AG04449 (cell line): ENCODE measurements at places on chromosomes 4 and X.

- DNase-seq = no peak
Measured at GRCh38 chrX:110418316-110419235, 59.9 kb downstream of the RTL9 start.

DNA sequence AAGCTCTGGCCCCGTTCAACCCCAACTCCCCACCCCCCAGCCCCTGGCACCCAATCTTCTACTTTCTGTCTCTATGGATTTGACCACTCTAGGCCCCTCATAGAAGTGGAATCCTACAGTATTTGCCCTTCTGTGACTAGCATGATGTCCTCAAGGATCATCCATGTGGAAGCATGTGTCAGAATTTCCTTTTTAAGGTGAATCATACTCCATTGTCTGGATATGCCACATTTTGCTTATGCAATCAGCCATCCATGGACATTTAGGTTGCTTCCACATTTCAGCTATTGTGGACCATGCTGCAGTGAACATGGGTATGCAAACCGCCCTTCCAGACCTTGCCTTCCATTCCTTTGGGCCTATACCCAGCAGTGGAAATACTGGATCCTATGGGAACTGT is 15.5 kb downstream of the CCNQ start:
- no peak for DNase-seq

- no peak for DNase-seq
Measured at GRCh38 chrX:119604766-119605463, 1.3 kb downstream of the NKRF start.

GRCh38 chrX:41167888-41168287 is 82.6 kb downstream of the USP9X start:
- DNase-seq = no peak

DNA sequence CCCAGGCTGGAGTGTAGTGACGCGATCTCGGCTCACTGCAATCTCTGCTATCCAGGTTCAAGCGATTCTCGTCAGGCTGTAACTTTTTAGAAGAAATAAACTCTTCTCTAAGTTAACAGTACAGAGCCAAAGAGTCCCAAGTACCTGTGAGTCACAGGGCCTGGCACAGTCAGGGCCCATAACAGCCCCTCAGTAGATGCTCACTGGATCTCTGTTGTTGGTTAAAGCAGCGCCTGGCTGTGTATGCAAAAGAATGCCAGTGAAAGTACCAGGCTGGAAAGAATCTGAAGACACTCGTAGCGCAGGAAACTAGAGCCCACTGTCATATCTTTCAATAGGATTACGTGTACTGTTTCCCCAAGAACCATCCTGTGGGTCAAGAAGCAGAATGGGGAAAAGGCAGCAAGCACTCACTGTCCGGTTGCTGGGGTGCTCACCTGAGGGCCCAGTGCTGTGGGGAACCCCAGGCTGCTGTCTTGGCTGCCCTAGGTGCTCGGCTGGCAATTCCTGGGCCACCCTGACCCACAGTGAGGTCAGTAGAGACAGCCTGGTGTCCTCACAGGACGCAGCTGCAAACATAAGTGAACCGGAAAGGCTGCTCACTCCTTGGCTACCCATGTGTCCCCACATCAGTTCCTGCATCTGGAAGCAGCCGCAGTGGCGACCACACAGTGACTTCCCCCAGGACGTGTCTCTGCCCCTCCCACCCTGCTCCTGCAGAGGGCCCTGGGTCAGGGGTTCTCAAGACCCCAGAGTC is 3.1 kb upstream of the SLBP start:
- no peak for DNase-seq

- DNase-seq = no peak
Measured at GRCh38 chrX:76172325-76172893, 453 bp upstream of the PBDC1 start.

- no peak for DNase-seq
Measured at GRCh38 chrX:12890467-12890866, 16.0 kb upstream of the TLR8 start.

DNA sequence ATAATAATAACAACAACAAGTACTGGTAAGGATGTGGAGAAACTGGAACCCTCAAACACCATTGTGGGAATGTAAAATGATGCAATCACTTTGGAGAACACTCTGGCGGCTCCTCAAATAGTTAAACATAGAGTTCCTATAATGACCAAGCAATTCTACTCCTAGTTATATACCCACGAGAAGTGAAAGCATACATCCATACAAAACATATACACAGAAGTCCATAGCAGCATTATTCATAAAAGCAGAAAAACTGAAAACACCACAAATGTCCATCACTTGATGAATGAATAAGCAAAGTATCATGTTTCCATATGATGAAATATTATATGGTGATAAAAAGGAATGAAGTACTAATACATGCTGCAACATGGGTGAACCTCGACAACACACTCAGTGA is 116.7 kb downstream of the AMELX start:
- DNase-seq = no peak
